ENCODE measurements at places on chromosomes 4 and X.

GRCh38 chrX:69121321-69122000 lies 43.8 kb downstream of the PJA1 start:
- no peak for DNase-seq

GRCh38 chrX:133999031-133999705 lies 13.8 kb upstream of the GPC3 start:
- no peak for DNase-seq

- DNase-seq: no peak
Measured at GRCh38 chrX:103540145-103540544, 20.9 kb upstream of the RAB40A start.

GRCh38 chr4:86927843-86928395 lies 6.9 kb upstream of the AFF1 start:
- DNase-seq: no peak

- DNase-seq: no peak
Measured at GRCh38 chrX:19947612-19948011, 43.2 kb downstream of the BCLAF3 start.
